Pancreas (tissue), 10 donors: ENCODE measurements at places on chromosomes 1 and 21. TPM values are rescaled to one million over a fixed set of nuclear protein-coding genes. Genes with fewer than 3 reads are reported as not detected.

DNA sequence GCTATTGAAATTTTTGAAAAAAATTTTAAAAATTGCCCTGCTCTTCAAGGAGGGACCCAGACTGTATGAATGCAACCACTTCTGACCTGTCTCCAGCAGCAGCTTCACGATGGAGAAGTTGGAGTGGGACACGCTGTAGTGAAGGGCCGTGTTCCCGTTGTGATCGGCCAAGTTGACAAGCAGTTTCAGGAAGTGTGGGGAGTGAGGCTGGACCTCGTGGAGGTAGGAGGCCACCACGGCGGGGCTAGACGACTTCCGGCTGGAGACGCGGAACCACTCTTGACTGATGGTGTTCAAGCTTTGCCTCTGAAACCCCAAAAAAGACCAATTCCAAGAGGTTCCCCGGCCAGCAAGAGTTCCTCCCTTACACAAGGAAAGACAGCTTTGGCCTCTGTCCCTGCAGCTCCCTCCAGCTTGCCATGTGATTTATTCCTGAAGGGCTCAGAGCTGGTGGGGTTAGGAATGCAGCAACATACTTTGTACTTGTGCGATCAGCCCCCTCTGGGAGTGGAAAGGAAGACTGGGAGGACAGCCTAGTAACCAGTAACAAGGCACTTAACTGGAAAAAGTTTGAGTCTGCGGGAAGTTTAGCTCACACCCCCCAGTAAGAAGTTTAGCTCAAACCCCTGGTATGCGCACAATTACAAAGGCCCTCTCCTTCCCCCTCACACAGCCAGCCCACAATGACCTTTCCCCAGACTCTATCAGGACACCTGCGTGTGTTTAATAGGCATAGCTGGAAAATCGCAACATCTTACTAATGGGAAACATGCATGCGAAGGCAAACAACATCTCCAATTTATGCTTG, 56.0 kb downstream of the KANK4 start:
- peaks cover 9% of the 10 kb centered on the region for H3K4me1 ChIP-seq
- peak overlapping the region; percentile 55 for H3K27ac ChIP-seq
- DNase-seq, result no peak
- H3K36me3 ChIP-seq, result no peaks in the 10 kb centered on the region

DNA sequence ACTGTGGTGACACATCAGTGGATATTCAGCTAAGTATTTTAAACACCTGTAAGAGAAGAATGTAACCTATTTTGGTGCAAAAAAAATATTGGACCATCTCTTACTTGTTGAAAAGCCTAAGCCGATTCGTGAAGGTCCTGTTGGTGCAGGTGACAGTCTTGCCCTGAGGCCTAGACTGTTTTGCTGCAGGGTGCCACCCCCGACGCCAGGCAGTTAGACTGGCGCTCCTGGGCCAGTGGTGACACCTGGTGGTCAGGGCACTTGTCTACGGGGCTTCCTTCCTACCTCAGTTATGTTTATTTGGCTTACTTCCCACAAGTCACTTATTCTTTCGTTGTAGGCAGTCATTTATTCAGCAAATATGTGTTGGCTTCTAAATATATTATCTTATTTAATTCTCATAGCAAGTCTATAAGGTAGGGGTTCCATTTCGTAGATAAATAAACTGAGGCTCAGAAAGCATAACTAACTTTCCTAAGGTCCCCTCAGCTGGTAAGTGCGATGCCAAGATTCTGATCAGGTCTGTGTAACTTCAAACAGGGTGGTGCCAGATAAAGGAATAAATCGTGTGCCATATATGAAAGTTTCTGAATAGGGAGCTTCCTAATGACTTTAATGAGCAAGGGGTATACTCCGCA, 1.9 kb downstream of the EEIG2 start:
- H3K36me3 ChIP-seq, result no peaks in the 10 kb centered on the region
- H3K4me3 ChIP-seq, result peak overlapping the region; percentile 70
- no peak overlapping the region for H3K27ac ChIP-seq
- H3K4me1 ChIP-seq, result no peaks in the 10 kb centered on the region

GRCh38 chr1:203506858-203507626, 13.1 kb downstream of the OPTC start:
- H3K27me3 ChIP-seq, result no peaks in the 10 kb centered on the region
- no peak for DNase-seq
- no peaks in the 10 kb centered on the region for H3K36me3 ChIP-seq
- H3K4me1 ChIP-seq, result no peaks in the 10 kb centered on the region
- no peak overlapping the region for H3K27ac ChIP-seq

GRCh38 chr1:51058858-51059257, 43.2 kb upstream of the C1orf185 start:
- no peaks in the 10 kb centered on the region for H3K36me3 ChIP-seq
- no peak overlapping the region for H3K4me3 ChIP-seq
- no peak for DNase-seq
- H3K27ac ChIP-seq, result no peak overlapping the region

DNA sequence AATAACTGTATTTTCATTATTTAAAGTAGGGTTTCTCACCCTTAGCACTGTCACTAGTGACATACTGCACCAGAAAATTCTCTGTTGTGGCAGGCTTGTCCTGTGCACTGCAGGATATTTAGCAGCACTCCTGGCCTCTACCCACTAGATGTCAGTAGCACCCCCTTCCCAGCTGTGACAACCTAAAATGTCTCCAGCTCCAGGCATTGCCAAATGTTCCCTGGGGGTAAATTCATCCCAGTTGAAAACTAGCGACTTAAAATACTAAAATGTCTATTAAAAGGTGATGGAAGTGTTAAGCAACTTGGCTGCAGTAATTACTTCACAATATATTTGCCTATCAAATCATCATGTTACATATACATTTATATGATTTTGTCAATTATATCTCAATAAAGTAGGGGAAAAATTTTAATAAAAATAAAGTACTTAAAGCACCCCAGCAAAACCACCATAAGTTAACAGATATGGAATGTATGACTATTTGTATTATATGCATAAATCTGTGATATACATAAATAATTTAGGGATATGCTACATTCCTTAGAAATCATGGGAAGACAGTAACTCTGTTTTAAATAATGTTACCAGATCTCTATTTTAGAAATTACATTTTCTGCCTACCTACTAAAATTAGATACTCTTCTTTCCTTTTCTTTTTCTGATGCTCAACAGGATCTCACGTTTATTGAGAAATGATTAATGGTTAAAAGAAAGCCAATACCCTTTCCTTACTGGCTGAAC, 74.6 kb downstream of the ARID4B start:
- no peak overlapping the region for H3K27ac ChIP-seq
- no peaks in the 10 kb centered on the region for H3K27me3 ChIP-seq
- H3K4me1 ChIP-seq, result no peaks in the 10 kb centered on the region
- H3K36me3 ChIP-seq, result no peaks in the 10 kb centered on the region

DNA sequence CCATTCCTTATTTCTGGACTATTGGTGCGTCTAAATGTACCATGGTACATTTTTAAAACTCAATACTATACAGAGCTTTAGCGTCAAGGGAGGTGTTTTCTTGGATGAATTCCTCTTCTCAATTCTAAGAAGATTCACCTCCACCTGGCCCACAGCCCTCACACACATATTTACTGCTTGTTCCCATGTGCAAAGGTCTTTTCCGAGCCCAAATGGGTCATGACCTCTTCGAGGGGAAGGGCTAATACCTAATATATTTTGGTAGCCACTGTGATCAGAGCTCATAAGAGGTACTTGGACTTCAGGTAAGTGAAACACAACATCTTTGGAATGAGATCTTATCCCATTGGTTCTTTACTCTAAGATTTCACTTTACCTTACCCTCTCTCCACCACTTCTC, 205.9 kb downstream of the SDCCAG8 start:
- H3K27ac ChIP-seq, result no peak overlapping the region
- H3K27me3 ChIP-seq, result no peaks in the 10 kb centered on the region
- no peak overlapping the region for H3K4me3 ChIP-seq
- no peak for DNase-seq
- no peaks in the 10 kb centered on the region for H3K4me1 ChIP-seq
- no peaks in the 10 kb centered on the region for H3K36me3 ChIP-seq

DNA sequence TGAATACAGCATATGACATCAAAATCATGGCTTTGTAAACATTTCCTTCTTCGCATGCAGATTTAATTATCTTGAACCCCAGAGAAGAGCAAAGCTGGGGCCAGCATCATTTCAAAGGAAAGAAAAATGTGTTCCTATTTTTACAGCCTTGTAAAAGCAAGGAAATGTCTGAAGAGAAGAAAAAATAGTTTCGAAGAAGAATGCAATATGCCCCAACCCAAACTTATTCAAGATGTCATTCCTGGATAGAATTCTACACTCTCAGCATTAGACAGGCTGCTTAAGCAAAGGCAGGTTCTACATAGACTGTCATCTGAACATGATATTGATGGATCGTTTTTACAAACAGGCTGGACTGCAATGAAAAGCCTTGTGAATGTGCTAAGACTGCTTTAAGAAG, 900.8 kb downstream of the TTLL7 start:
- no peaks in the 10 kb centered on the region for H3K27me3 ChIP-seq
- no peak for DNase-seq
- H3K36me3 ChIP-seq, result no peaks in the 10 kb centered on the region
- no peaks in the 10 kb centered on the region for H3K4me1 ChIP-seq
- no peak overlapping the region for H3K4me3 ChIP-seq

GRCh38 chr1:61237659-61238358, 155.4 kb downstream of the NFIA start:
- no peak for DNase-seq
- no peaks in the 10 kb centered on the region for H3K36me3 ChIP-seq
- no peaks in the 10 kb centered on the region for H3K27me3 ChIP-seq
- peaks cover 20% of the 10 kb centered on the region for H3K4me1 ChIP-seq

DNA sequence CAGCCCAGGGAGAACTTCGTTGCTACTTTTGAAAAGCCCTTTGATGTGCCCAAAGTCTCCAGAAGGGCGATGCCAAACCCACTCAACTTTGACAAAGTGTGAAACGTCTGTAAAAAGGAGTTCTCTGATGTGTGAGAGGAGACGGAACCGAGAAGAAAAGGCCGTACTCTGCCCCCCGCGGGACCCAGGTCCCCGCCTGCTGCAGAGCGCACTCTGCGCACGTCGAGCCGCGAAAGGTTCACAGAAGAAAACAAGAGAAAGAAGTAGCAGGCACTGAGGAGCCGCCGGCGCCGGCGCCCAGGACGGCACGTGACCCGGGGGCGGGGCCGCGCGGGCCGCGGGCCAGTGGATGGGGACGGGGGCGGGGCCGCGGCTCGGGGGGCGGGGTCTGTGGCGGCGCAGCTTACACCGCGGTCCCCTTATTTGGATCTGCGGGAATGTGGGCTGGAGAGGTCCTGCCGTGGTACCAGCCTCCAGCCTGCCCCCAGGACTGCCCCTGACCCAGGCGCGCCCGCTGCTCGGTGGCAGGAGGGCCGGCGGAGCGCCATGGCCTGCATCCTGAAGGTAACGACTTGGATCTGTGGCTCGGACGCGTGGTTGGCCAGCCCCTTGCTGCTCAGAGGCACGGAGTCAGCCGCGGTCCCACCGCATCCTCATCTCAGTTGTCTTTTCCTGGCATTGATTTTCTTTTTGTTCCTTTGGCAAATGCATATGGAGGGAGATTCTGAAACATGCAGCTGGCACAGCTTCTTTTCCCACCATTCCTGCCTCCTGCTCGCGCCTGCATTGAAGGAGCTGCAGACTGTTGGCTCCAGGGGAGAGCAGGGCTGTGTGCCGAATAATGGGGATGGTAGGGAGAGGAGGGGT, at the start of gene ST6GALNAC3:
ST6GALNAC3 (plus strand) TSS at position 426 of the 867 bp plus-strand sequence.
- H3K36me3 ChIP-seq, result no peaks in the 10 kb centered on the region
- no peaks in the 10 kb centered on the region for H3K4me1 ChIP-seq
- peak within 1 kb of the TSS; percentile 31 for H3K4me3 ChIP-seq
- no peak within 1 kb of the TSS for H3K27ac ChIP-seq

DNA sequence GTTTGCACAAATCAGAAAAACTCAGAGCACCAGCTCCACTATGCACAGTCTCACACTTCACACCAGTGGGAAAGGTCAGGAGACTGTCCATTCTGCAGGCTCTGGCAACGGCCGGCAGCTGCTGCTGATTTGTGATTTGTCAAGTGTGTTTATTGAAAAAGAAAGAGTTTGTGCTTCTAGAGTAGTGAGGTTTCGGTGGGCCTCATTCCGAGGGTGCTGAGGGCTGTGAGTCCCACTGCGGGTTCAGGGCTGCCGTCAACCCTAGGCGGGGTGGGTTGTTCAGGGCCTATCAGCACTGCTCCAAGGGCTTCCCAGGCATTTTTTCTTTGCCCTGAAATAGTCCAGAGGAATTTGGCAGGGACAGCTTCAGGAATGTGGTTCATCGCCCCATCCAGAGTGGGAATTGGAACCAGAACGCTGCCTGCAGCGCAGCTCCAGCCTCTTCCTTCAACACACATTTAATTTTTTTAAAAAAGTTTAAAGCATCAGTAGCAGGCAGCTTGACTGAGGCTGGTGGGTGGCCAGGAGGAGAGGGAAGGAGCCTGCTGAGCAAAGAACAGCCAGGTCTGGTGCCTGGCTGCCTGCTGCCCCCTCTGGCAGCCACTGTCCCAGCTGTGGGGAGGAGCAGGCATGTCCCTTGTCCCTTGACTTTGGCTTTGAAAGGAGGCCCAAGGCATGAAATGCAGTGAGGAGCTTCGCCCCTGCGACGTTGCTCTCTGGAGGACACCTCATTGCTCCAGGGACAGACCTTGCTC, 19.7 kb downstream of the STUM start:
- H3K4me1 ChIP-seq, result no peaks in the 10 kb centered on the region
- H3K36me3 ChIP-seq, result no peaks in the 10 kb centered on the region
- H3K4me3 ChIP-seq, result no peak overlapping the region
- no peak for DNase-seq

SLAMF8 gene
- 0.45 TPM for polyA plus RNA-seq

PDZK1 gene
- 21.6 TPM for polyA plus RNA-seq

COL9A2 gene
- polyA plus RNA-seq, result 7.5 TPM

PFKFB2 gene
- 8.0 TPM for polyA plus RNA-seq

KRTAP25-1 gene
- not detected for polyA plus RNA-seq

LYPD8 gene
- polyA plus RNA-seq, result not detected
